ENCODE measurements at places on chromosomes 6 and 20.

GRCh38 chr6:3825851-3826581, 23.2 kb upstream of the FAM50B start:
- DNase-seq: peak; percentile 94

DNA sequence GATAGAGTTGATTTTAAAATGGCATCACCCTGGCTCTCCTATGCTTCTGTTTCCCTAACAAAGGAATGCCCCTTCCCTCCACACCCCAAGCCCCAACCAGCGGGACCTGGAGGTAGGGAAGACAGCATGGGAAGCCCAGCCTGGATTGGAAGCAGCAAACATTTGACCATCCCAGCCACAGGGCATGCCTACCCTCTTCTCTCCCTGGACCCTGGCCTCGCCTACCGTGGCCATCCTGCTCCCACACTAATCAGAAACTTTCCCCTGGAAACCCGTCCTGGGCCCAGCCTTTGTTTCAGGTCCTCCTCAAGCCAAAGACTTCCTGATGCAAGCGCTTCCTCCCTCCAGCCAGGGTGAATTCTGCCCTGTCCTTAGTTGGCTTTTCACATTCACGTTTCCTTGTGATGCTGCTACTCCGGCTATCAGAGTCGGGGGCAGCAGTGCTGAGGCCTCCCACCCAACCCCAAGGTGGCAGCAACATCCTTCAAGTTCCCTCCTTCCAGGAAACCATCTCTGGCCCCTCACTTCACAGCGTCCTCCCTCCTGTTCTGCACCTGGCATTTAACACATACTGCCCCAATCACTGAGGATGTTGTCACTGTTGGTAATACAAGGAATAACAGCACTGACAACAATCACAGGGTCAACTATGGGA, 18.2 kb upstream of the ANGPT4 start:
- DNase-seq: no peak

GRCh38 chr20:23152308-23152892, 66.3 kb upstream of the CD93 start:
- peak; percentile 77 for DNase-seq

GRCh38 chr20:52104546-52105441, 86.8 kb downstream of the ZFP64 start:
- peak; percentile 65 for DNase-seq

- no peak for DNase-seq
These were observed 98.2 kb downstream of the BCAS1 start for GRCh38 chr20:53972179-53972578.

- DNase-seq: no peak
These were observed 211.4 kb downstream of the ERMARD start for GRCh38 chr6:169962604-169963469.

DNA sequence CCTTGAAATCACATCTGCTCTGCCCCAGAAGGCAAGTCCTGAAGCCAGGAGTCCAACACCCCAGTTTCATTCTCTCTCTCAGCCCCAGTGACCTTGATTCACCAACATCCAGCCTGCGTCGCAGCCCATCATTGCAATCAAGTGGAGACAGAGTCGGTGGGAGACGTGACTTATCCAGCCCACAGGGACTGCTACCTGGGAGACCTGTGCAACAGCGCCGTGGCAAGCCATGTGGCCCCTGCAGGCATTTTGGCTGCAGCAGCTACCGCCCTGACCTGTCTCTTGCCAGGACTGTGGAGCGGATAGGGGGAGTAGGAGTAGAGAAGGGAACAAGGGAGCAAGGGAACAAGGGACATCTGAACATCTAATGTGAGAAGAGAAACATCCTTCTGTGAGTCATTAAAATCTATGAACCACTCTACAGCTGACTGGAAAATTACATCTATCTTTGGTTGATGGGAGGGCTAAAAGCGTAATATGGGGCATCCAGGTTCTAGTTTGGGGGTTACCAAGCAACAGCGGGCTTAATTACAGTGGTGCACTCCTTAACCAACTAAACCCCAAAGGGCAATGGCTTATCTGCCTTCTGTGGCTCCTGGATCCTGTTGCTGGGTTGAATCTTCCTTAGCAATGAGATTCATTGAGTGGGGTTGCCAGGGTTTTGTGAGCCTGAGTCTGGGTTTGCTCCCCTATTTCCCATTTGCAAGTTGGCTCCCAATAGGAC, 2.5 kb downstream of the LY6G6D start:
- DNase-seq: no peak

- DNase-seq: no peak
These were observed 18.6 kb upstream of the SPO11 start for GRCh38 chr20:57310821-57311514.

- no peak for DNase-seq
These were observed 103.3 kb downstream of the ANKS1A start for GRCh38 chr6:34992376-34992775.

DNA sequence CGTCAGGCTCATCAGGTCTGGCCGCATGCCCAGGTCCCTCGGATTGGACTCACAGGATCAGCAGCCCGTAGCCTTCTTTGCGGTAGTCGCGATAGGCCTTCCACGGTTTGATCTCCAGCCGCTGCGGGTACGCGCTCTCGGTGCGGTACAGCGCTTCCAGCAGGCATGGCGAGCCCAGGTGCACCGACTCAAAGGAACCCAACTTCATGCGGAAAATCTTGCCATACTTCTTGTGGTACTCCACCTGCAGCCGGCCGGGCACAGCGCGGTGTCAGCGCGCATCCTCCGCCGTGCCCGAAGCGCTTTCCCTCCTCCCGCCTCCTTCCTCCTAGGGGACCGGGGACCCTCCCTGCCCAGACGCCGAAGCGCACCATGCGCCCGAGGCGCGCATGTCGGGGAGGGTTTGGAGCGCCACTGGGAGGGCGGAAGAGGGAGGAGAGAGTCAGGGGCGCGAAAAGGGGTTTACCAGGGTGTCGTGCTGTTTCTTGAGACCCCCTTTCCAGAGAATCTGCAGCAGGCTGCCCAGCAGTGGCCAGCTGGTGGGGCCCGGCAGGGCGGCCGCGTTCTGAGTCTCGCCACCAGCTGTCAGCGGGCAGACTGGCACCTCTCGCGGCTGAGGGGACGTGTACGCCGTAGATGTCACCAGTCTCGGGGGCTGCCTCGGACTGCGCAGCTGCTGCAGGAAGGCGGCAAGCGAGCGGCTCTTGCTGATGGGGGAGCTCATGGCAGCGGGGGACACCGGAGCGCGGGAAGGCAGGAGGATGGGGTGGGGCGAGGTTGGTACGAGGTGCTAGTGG, 732 bp downstream of the CYP24A1 start:
- DNase-seq: peak; percentile 21

- DNase-seq: no peak
These were observed 241.2 kb downstream of the BMP7 start for GRCh38 chr20:57025261-57025660.

- no peak for DNase-seq
These were observed 354.1 kb upstream of the CDH4 start for GRCh38 chr20:60897976-60898375.

DNA sequence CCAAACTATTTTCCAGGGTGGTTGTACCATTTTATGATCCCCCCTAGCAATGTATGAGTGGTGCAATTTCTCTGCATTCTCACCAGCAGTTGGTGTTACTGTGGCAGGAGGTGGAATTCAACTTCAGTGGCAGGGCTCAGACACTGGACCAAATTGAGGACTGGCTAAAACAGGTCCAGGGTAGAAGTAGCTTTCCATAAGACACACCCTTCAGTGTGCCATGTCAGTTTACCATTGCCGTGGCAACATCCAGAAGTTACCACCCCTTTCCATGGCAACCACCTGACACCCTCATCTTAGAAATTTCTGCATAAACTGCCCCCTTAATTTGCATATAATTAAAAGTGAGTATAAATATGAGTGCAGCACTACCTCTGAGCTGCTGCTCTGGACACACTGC, 180.7 kb upstream of the GGTLC1 start:
- DNase-seq: no peak

GRCh38 chr20:58349570-58349969, 39.5 kb upstream of the VAPB start:
- DNase-seq: peak; percentile 77

GRCh38 chr6:166087852-166088251, 79.8 kb downstream of the TBXT start:
- DNase-seq: no peak

- DNase-seq: no peak
These were observed 13.5 kb upstream of the MLIP start for GRCh38 chr6:54097753-54098152.

DNA sequence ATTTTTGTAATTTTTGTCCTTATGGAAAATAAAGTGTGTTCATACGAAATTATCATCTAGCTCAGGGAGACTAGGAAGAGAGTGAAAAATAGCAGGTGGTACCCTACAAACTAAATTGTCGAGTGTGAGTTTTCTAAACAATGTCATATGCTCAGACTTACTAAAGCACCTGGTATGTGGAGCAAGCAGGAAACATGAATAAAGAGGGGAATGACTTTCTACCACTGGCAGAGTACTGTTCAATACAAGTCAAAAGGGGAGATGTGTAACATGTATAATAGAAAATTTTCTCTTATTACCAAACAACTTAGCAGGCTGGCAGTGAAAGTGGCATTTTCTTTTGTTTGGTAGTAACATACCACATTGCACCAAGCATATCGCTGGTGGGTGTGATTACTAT, 36.1 kb downstream of the CTNNBL1 start:
- DNase-seq: no peak

- DNase-seq: no peak
These were observed 2.5 kb upstream of the SPATS1 start for GRCh38 chr6:44339763-44340625.

DNA sequence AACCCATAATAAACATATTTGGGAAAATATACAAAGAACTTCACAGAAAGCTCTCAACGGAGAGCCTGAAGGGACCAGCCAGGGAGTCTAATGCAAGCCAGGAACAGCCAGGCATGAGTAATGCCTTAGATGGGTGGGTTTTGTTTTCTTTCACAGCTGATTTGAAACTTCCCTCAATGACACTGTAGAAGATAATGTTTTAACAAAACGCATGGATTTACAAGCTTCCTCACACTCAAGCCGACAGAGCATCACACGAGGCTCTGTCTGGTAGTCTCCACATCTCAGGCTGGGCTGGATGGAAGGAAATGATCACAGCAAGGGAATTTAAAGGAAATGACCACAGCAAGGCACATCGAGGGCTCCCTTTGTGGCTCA, 113.9 kb downstream of the GMPR start:
- peak; percentile 76 for DNase-seq

DNA sequence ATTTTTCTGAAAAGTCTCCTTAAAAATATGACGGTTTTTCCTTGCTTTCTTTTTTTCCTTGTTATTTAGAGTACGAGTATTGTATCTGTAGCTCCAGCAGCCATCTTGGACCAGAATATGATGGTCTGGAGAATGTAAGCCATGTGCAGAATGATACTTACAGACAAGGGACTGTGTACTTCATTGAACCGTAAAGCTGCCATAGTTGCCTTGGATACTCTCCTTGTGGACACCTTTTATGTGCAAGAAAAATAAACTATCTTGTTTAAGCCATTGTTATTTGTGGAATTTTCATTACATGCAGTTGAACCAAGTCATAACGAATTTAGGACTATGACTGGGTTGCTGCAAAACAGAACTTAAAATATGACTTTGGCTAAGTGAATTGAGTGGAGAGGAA, 485.8 kb upstream of the CITED2 start:
- no peak for DNase-seq

- no peak for DNase-seq
These were observed 22.9 kb upstream of the NPBWR2 start for GRCh38 chr20:64130271-64130670.

- no peak for DNase-seq
These were observed 32.3 kb upstream of the KIFC1 start for GRCh38 chr6:33359331-33359730.

- DNase-seq: no peak
These were observed 49.7 kb downstream of the TNFRSF21 start for GRCh38 chr6:47260021-47260420.

DNA sequence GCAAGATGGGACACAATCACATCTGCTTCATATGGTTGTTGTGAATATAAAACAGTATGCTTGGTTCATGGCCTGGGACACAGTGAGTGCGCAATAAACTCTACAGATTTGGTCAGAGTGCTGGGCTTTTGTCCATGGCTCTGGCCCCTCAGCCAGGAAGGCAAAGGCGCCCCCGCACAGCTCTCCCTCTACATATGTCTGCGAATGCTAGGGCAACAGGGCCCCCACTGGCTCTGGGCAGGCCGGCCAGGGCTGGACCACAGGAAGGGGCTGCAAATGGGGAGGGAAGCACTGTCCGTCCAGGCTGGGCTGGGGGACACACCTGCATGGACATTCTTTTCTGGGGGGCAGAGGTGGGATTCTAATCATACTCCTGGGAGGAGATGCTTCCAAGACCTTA, 151.8 kb upstream of the MLN start:
- no peak for DNase-seq

GRCh38 chr6:21022343-21023107, 488.3 kb downstream of the CDKAL1 start:
- DNase-seq: no peak

DNA sequence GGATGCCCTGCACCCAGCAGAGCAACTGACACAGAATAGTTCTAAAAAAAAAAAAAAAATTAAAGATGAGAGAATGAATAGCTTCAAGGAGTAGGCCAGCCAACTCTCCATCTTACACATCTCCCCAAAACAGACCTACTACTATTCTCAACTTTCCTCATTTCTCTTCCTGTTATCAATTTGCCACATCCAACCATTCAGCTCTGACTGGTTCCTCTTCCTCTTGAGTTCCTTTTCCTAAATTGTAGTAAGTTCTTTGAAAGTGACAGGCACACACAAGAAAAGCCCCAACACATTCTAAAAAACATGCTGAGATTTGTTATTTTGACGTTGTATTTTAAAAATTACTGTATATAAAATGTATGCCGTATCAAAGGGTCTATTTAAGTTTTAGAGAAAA, 117.2 kb downstream of the PDSS2 start:
- DNase-seq: no peak

GRCh38 chr20:10249048-10249770, 30.6 kb downstream of the SNAP25 start:
- DNase-seq: no peak

GRCh38 chr6:160279850-160280249, 21.2 kb upstream of the SLC22A2 start:
- DNase-seq: no peak

DNA sequence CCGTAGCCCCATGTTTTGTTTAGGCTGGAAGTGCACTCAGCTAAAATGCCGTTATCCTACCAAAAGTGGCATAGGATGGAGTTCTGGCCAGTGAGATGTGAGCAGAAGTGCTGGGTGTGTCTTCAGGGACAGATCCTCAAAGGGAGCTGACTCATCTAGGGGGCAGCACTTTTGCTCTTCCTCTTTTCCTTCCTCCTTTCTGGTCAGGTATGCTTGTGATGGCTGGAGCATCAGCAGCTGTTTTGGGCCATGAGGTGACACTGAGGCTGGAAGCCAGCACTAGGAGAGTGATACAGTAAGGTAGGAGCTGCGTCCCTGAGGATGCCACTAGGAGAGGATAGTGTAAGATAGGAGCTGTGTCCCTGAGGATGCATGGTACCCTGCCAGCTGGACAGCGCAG, 4.6 kb upstream of the OSBPL2 start:
- no peak for DNase-seq

DNA sequence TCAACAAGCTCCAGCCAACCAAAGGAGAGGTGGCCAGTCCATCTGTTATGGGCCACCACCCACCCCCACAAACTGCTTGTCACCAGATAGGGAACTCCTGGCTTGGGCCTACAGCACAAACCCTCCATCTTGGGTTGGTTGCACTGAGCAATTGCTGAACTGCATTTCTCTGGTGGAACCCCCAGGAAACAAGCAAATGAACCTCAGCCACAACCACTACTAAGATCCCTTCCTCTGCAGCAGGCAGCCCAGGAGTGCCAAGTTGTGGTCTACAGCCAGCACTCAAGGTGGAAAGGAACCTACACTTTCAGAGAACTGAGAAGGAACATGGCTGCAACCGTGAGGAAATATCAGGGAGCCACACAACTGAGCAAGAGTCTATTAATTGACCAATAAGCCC, 171.6 kb downstream of the TMEM200A start:
- DNase-seq: no peak

- no peak for DNase-seq
These were observed 10.7 kb downstream of the PEDS1 start for GRCh38 chr20:50142812-50143211.

Measured in AG20443 (cell line).